ENCODE measurements at places on chromosomes 6 and 20.

DNA sequence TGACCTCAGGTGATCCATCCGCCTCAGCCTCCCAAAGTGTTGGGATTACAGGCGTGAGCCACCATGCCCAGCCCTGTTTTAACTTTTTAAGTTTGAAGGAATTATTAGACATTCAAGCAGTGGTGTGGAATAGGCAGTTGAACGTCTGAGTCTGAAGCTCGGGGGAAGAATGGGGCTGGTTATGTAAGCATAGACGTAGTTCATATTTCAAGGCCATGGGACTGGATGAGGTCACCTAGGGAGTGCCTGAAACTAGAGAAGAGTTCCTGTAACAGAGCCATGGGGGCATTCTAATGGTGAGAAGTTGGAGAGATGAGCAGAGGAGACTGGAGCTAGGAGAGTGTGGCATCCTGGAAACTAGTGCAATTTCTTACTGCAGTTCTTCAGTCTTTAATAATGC is 6.4 kb downstream of the CDKAL1 start:
- DNase-seq, result no peak

DNA sequence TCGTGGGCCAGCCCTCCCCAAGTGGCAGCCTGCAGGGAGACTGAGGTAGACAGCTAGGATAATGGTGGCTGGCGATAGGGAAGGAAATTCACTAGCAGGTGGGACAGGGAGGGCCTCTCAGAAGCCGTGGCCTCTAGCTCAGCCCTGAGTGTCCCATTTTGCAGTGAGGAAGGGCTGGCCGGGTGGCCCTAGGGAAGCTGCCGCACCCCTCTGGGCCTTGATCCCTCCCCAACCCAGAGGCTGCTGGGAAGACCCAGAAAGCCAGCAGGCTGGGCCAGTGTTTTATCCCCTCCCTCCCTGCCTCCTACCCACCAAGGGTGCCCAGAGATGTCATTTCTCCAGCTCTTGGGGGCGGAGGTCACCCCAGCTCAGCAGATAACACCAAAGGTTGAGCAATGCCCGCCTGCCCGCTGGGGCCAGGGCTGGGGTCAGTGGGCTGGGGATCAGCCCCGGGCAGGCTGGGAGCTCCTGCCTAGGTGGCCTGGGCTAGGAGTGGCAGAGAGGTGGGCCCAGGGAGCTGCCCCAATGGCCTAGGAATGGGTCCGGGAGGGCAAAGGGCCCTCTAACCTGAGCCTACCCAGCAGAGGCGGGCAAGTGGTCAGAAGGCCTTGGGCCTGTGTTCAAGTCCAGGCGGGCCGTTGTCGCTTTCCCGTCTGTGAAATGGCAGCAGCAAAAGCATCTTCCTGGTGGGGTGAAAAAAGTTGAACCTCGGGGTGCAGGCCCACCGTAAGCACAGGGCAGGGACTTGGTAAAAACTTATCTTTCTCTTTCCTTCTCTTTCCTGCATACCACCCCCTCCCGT is 1.6 kb upstream of the CEBPB start:
- no peak for DNase-seq

DNA sequence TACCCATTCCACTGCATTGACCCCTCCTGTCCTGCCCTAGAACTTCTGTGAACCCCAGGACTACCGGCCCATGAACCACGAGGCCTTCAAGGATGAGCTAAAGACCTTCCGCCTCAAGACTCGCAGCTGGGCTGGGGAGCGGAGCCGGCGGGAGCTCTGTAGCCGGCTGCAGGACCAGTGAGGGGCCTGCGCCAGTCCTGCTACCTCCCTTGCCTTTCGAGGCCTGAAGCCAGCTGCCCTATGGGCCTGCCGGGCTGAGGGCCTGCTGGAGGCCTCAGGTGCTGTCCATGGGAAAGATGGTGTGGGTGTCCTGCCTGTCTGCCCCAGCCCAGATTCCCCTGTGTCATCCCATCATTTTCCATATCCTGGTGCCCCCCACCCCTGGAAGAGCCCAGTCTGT is 8.7 kb downstream of the CDC25B start:
- DNase-seq, result no peak

- no peak for DNase-seq
These were observed 38.9 kb downstream of the MGME1 start for GRCh38 chr20:18007534-18008292.

DNA sequence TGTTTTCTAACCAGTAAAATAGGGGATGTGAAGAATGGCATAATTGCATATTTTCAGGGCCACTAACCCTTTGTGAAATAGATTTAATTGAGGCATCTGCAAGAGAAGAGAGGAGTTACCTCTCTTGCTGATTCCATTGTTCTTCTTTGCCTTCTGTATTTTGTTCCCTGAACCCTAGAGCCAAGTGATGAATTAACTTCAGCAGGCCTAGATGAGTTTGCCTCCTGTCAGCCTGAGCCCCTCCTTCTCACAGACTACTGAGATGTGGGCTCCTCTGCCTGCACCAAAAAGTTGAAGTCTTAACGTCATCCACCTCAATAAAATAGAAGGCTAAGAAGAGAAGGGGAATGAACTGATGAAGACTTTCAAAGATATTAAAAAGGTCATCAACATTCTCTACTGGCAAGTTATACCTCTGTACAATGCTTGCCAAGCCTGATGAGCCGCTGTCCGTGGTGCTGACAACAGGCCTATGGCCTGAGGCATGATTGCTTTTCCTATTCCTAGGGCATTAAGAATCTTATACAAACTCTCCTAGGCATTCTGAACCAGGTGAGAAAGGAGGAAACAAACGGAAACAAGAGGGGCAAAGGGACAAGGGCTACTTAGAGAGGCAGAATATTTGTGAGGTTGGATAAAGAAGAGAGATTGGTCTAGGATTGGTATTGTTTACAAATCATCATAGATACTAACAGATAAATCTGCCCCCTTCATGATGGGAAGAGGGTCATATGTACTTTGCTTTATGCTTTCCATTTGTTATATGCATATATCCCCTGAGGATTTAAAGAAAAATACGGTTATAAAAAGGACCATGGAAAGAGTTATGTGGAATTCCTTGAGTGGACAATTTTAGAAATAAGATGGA is 46.8 kb downstream of the CD24 start:
- peak; percentile 18 for DNase-seq

DNA sequence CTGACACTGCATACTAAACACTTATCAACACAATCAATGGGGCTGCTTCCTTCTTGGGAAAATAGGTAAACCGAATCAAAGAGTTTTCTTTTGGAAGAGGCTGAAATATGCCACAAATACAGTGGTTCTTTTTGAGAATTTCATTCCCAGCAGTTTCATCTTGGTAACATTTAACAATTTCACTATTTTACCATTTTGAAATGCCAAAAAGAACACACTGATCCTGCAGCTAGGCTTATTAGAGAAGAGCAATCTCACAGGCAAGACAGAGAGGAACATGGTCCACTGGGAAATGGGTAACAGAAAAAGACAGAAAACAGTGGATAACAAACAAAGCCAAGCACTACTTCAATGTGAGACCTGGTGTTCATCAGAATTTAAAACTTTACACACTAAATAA is 2.5 kb downstream of the CNR1 start:
- DNase-seq, result no peak

GRCh38 chr6:87154993-87155841 is at the start of gene ZNF292:
ZNF292 (plus strand) TSS chr6:87155565; CDS start chr6:87155592, 27 bp downstream.
- peak; percentile 96 for DNase-seq

GRCh38 chr6:119073307-119074051 is 5.0 kb downstream of the FAM184A start:
- no peak for DNase-seq

- DNase-seq, result peak; percentile 15
These were observed 560 bp downstream of the YTHDF1 start for GRCh38 chr20:63215101-63216040.

GRCh38 chr6:96721227-96721626 is 116.0 kb downstream of the GPR63 start:
- DNase-seq, result no peak

- no peak for DNase-seq
These were observed 9.5 kb upstream of the UQCC2 start for GRCh38 chr6:33720998-33721397.

GRCh38 chr20:998231-998830 is 3.8 kb downstream of the RSPO4 start:
- DNase-seq, result no peak

All from stimulated activated CD4-positive, alpha-beta T cell treated with anti-CD3 and anti-CD28 coated beads, Interleukin-2, amount 100 ng/mL, for 48 hours (primary cell).